ENCODE measurements at places on chromosomes 3 and 15. TPM values are rescaled to one million over a fixed set of nuclear protein-coding genes. Genes with fewer than 3 reads are reported as not detected.

CLDN18 gene
- not detected for total RNA-seq

TERC gene
- 3.1 TPM for total RNA-seq

MYZAP gene
- 945 TPM for total RNA-seq

DNA sequence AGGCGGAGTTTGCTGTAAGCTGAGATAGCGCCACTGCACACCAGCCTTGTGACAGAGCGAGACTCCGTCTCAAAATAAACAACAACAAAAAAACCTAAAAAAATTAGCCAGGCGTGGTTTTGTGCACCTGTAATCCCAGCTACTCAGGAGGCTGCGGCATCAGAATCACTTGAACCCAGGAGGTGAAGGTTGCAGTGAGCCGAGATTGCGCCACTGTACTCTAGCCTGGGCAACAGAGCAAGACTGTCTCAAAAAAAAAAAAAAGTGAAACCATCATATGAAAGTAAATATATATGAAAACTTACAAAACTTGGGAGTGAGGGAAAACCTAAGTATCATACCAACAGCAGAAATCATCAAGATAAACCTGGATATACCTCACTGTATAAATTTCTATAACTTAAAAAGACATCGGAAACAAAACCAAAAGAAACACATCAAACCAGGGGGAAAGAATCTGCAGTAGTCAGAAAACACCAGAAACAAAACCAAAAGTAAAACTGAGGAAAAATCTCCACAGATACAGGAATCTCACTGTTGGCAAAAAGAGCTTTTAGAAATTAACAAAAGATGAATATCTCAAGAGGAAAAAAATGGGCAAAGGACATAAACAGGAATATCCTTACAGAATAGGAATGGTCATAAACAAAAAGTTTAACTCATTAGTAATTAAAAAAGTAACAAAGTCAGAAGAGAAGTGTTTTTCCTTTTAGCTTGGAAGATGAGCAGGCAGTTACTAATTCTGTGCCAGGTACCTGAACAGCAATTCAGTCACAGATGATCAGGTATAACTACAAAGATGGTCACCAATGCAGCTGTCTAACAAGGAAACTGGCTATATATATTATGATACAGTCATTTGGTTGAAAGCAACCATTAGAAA is 41.3 kb downstream of the ETV5 start:
- no peak overlapping the region for H3K27ac ChIP-seq
- no peaks in the 10 kb centered on the region for H3K27me3 ChIP-seq
- no peaks in the 10 kb centered on the region for H3K36me3 ChIP-seq
- no peak overlapping the region for H3K4me3 ChIP-seq

DNA sequence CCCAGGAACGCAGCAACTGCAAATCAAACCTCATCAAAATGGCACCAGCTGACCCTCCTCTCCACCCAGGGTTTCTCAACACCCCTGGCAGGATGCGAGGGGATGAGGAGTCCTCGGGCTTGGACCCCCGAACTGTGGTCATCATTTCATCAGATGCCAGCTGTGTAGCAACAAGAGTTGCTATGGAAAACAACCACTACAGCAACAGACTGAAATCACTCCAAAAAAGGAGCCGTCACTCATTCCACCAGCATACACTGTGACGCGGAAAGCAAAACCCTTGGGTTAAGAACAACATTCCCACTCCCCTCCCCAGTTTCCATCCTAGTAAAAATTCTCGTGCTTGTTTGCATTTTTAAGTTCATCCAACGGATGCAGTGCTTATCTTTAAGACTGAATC is 40.1 kb downstream of the VGLL4 start:
- peak overlapping the region; percentile 72 for H3K27ac ChIP-seq
- H3K4me1 ChIP-seq: peaks cover 91% of the 10 kb centered on the region
- H3K36me3 ChIP-seq: peaks cover 21% of the 10 kb centered on the region

- no peaks in the 10 kb centered on the region for H3K4me1 ChIP-seq
- H3K27ac ChIP-seq: no peak overlapping the region
- H3K36me3 ChIP-seq: no peaks in the 10 kb centered on the region
These were observed 29.4 kb upstream of the TMEM45A start for GRCh38 chr3:100463002-100463401.
